ENCODE measurements at places on chromosomes 3 and 15. TPM values are rescaled to one million over a fixed set of nuclear protein-coding genes. Genes with fewer than 3 reads are reported as not detected.

- no peak for DNase-seq
These were observed 54.7 kb upstream of the KLF13 start for GRCh38 chr15:31271711-31272557.

GRCh38 chr3:17089314-17089700 lies 204.6 kb downstream of the PLCL2 start:
- DNase-seq: no peak

GRCh38 chr3:194817936-194818335 lies 132.3 kb downstream of the FAM43A start:
- no peak for DNase-seq

DNA sequence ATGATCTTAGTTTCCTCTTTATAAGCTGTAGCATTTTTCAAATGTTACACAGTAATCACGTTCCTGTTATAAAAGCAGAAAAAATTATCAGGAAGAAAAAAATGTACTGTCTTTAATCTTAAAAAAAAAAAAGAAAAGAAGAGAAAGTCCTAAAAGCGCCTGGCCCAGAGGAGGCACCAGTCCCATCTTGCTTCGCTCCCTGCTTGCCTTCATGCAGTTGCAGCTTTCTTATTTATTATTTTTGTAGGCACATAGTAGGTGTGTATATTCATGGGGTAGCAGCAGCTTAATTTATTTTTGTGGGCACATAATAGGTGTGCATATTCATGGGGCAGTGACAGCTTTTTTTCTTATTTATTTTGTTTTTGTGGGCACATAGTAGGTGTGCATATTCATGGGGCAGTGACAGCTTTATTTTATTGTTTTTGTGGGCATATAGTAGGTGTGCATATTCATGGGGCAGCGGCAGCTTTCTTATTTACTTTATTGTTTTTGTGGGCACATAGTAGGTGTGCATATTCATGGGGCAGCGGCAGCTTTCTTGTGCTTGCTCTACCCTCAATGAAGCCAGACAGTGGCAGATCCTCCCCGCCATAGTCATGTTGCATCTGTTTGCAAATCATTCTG lies 5.5 kb upstream of the EHD4 start:
- DNase-seq: no peak

- peak; percentile 49 for DNase-seq
These were observed 9.3 kb upstream of the TM4SF18 start for GRCh38 chr3:149342413-149343380.

GRCh38 chr15:56168394-56168793 lies 75.3 kb downstream of the RFX7 start:
- DNase-seq: no peak

- no peak for DNase-seq
These were observed 59.2 kb downstream of the SRGAP3 start for GRCh38 chr3:9190276-9190675.

DNA sequence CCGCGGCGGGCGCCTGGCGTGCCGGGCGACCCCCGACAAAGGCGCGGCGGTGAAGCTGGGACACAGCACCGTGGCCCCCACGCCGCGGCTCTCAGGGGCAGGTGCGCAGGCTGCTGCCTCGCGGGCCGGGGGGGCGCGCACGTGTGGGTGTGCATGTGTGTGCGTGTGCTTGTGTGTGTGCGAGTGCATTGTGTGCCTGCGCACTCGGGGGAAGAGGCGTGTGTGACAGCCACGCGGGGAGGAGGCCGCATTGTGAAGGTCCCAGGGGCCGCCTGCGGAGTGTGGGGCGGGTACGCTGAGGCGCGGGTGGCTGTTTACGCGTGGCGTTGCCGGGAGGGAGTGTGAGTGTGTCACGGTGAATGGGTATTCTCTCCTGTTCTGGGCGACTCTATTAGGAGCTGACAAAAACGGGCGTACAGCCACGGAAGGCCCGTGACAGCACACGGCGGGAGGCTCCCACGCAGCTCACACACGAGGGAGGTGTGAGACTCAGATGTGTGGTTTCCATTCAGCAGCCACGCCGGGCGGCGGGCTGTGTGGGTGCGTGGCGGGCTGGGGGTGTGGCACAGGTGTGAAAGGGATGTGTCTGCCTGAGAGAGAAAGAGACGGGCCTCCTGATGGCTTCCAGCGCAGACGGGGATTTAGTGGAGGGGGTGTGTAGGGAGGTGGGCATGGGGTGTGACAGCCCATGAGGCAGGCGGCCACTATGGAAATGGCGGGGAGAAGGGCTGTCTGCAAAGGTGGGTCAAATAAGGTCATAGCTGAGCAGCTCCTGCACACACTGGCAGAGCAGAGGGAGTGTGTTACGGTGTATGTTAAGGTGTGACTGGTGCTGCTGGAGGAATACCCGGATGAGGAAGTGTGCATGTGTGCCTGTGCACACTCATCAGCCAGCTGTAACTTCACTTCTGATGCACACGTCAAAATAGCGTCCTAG lies 750 bp downstream of the PODXL2 start:
- DNase-seq: no peak

- DNase-seq: no peak
These were observed 44.6 kb downstream of the HDGFL3 start for GRCh38 chr15:83163032-83163431.

GRCh38 chr3:4935347-4935746 lies 43.9 kb upstream of the BHLHE40 start:
- no peak for DNase-seq

GRCh38 chr15:81747482-81747881 lies 298.3 kb downstream of the MEX3B start:
- no peak for DNase-seq

- no peak for DNase-seq
These were observed 8.2 kb downstream of the COPG1 start for GRCh38 chr3:129257609-129258008.

DNA sequence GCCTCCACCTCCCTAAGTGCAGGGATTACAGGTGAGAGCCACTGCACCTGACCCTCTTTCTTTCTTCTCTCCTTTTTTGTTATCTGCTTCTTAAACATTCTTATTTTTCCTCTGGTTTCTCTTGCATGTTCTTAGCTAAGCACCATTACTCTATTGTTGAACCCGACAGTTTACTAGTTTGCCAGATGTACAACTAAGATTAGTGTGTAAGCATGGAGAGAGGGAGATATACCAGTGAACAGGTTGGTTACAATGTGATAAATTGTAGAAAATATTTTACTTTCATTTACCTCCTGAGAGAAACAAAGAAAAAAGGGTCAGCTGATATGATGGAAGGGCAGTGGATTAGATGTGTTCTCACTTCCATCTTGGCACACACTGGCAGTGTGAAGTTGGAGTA lies 4.9 kb downstream of the HAUS2 start:
- no peak for DNase-seq

Gene ATP13A4
- not detected for total RNA-seq

Gene C3orf70
- total RNA-seq: not detected

Gene AGBL1
- total RNA-seq: not detected

Gene ECE2
- total RNA-seq: not detected

Gene PRKAR2A
- total RNA-seq: 6.5 TPM

Gene ATP8B4
- total RNA-seq: not detected

Gene RPUSD2
- total RNA-seq: 20.3 TPM

Gene SKOR1
- total RNA-seq: not detected

Gene DPPA2
- total RNA-seq: 0.51 TPM

Gene PLD1
- total RNA-seq: 6.4 TPM

Gene TXNRD3
- total RNA-seq: 12.3 TPM

Gene CCR9
- total RNA-seq: not detected

Gene LRTM1
- total RNA-seq: not detected
